GM19239 (cell line): ENCODE measurements at places on chromosomes 3 and 15.

GRCh38 chr15:59384507-59384906 lies 11.8 kb upstream of the MYO1E start:
- DNase-seq, result no peak

DNA sequence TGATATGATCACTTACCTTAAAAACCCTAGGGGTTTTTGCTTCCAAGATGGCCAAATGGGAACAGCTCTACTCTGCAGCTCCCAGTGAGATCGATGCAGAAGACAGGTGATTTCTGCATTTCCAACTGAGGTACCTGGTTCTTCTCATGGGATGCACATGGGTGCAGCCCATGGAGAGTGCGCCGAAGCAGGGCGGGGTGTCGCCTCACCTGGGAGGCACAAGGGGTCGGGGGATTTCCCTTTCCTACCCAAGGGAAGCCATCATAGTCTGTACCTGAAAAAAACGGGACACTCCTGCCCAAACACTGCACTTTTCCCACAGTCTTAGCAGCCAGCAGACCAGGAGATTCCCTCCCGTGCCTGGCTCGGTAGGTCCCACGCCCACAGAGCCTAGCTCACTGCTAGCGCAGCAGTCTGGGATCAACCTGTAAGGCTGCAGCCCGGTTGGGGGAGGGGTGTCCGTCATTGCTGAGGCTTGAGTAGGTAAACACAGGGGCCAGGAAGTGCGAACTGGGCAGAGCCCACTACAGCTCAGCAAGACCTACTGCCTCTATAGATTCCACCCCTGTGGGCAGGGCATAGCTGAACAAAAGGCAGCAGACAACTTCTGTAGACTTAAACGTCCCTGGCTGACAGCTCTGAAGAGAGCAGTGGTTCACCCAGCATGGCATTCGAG lies 78.6 kb downstream of the CTNNB1 start:
- no peak for DNase-seq

- DNase-seq, result no peak
Measured at GRCh38 chr3:180594631-180595558, 7.1 kb upstream of the TTC14 start.

GRCh38 chr3:47571391-47572175 lies 7.1 kb downstream of the CSPG5 start:
- no peak for DNase-seq

- DNase-seq, result no peak
Measured at GRCh38 chr15:86183596-86184491, 104.2 kb downstream of the AGBL1 start.

DNA sequence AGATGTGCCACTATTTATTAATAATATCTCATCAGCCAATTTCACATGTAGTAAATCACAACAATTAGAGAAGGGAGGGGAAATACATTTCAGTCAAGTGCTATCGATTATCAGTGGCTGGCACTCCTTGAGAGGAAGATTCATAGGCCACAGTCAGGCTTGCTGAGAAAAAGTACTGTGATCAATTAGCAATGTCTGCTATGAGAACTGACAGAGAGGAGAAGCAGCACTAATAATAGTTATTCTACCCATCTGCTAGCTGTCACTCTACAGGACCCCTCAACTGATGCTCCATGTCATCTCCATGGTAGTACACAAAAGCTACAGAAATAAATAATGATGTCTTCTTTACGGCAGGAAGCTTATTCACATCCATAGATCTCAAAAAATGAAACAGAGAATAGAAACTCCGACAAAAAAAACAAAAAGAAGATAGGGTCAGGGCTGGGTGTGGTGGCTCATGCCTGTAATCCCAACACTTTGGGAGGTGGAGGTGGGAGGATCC lies 351.3 kb downstream of the FOXP1 start:
- DNase-seq, result no peak

DNA sequence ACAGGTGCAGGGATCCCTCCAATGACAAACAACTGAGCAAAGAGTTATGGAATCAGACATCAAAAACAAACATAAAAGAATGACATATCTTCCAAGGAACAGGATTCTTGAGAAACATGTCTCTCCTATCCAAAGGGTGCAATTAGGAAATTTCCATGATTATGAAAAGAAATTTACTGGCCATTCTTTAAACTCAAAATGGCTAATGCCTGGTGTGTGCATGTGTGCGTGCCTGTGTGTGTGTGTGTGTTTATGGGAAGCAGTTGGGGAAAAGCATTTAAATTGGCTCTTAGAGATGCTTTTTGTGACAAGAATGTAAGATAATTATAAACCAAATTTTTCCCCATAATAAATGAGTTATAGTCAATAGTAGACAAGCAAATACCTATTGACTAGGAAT lies 320.5 kb upstream of the THBS1 start:
- no peak for DNase-seq

DNA sequence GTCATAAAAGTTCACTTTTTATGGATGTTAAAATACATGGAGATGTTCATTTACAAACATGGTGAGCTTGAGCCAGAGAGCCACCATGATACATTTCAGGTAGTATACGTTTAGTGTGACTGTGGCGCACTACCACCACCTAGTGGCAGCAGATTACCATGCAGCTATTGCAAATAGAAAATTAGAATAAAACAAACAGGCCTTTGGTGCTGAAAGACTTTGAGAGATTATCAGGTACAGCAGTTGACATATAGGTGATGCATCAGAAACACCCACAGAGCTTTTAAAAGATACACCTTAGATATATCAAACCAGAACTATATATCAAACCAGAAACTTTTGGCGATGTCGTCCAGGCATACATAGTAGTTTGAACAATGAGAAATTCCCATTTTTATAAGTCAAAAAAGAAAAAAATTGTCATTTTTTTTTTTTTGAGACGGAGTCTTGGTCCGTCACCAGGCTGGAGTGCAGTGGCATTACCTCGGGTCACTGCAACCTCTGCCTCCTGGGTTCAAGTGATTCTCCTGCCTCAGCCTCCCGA lies 42.0 kb upstream of the ICE2 start:
- DNase-seq, result peak; percentile 21

DNA sequence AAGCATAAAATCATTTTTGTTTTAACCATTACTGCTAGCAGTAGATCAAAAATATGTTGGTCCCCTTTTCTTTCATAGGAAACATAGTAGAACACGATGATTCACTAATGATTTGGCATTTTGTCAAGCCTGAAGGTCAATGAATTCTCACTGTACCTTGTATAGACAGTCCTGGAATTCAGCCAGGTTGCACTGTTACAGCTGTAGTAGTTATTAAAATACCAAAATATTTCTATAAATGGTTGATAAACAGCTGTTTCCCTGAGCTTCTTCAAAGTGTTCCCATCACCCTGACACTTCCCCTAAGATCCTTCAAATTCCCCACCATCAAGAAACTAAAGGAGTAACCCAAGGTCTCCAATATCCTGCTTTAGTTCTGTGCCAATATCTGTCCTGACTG lies 200.9 kb downstream of the ATP8B4 start:
- DNase-seq, result no peak

GRCh38 chr15:47607695-47608094 lies 109.6 kb upstream of the SEMA6D start:
- no peak for DNase-seq

DNA sequence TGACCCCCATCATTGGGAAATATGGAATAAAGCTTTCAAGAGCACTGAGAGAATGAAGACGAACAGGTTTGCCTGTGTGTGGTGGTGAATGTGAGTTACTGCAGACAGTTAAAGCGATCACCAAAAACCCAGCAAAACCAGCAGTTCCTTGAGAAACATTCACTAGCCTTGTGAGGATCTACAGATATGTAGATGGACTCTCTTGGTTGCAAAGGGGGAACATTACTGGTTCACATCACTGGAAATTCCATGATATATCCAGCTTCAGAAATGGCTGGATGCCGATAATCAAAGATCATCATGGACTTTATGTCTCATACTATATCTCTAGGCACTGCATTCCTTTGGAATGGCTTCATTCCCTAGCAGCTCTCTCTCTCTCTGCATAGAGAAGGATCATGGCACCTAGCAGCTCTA lies 10.2 kb upstream of the HERC1 start:
- DNase-seq, result no peak

DNA sequence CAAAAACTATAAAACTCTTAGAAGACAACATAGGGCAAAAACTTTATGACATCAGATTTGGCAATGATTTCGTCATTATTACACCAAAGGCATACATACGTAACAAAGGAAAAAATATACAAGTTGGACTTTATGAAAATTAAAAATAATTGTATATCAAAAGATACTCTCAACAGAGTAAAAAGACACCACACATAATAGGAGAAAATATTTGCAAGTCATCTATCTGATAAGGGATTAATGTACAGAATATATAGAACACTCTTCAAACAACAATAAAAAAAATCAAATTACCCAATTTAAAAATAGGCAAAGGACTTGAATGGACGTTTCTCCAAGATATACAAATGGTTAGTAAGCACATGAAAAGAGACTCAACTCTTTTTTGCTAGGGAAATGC lies 77.5 kb downstream of the RPL39L start:
- DNase-seq, result no peak
